Stimulated activated CD4-positive, alpha-beta T cell treated with anti-CD3 and anti-CD28 coated beads, Interleukin-15, amount 100 ng/mL, for 24 hours (primary cell): ENCODE measurements at places on chromosomes 12 and 14.

- DNase-seq = no peak
Observed at GRCh38 chr14:39956372-39956771, 524.1 kb upstream of the FBXO33 start.

DNA sequence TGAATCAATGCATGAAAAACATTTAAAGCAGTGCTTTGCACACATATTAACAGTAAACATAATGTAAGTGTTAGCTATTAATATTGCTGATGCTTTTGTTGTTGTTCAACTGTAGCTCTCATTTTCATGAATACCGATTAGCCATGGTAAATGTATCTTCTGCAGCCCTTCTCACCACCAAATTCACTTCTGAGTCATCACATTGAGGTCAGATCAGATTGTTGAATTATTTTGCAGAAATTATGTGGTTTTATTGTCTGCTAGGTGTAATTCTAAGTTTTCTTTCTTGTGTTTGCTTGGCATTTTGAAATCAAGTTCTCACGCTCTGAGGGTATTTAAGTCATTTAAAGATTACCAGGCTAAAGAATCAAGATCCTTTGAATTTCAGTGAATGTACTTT, 74.6 kb downstream of the AKAP6 start:
- DNase-seq = no peak

- DNase-seq = no peak
Observed at GRCh38 chr14:62322216-62322615, 560.0 kb downstream of the SNAPC1 start.

DNA sequence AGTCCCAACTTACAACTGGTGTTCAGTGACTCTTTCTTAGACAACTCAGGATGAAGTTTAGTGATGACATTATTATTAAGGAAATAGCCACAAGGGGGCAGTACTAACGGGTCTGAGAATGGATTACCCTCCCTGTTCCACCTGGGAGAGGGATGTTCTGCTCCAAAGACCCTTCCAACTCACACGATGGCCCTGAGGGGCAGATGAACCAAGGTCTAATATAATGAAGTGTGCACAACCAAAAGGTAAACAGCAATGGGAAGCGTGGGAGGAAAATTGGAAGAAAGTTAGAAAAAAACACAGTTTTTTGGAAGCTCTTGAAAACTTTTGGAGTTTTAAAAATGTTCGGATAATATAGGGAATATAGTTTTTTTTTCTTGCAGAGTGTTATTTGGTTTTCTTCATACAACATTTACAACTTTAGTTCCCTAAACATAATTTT, 24.0 kb downstream of the FGF6 start:
- DNase-seq = peak; percentile 27
